ENCODE measurements at places on chromosomes 16 and 17.

DNA sequence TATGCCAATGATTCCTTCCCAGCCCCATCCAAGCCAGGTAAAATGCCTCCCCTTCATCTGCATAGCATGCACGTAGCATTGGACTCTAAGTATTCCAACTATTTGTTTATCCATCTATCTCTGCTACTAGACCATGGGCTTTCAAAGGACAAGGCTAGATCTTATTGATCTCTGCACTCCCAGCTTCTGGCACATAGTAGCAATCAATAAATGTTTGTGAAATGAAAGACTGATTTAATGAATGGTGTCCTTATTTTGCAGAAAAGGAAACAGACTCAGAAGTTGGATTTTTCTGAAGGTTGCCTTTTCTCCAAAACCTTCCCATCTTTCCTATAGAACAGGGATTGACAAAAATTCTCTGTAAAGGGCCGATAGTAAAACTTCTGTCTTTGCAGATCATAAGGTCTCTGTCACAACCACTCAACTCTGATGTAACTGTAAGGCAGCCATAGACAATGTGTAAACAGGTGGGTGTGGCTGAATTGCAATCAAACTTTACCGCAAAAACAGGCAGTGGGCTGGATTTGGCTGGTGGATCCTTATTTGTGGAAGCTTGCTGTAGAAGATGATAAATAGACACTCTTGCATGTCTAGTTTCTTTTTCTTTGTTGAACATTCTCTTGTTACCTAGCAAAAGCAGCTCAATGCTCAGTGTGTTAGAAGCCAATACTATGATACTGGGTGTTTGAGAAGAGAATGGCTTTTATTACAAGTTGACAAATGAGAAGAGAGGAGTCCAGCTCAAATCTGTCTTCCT lies 7.6 kb upstream of the CMTR2 start:
- DNase-seq = no peak

GRCh38 chr16:78439646-78440045 lies 340.2 kb downstream of the WWOX start:
- no peak for DNase-seq

DNA sequence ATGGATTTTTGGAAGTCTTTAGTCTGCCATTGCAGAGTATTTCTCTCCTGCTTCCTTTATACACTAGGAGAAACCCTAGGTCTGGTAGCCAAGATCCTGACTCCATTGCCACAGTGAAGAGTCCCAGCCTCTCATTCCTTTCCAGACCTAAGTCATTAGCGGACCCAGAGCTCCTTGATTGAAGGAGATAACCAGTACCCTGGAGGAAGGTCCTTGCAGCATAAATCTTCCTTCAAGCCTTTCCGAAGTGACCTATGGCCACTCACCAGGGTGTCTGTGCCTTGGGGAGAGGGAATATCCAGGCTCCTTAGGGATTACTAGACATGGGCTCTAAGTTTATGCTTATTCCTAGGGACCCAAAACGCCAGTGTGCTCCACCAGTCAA lies 35.8 kb downstream of the BCL7C start:
- no peak for DNase-seq

GRCh38 chr17:40014375-40014980 lies 762 bp upstream of the CSF3 start:
- no peak for DNase-seq

GRCh38 chr16:49545243-49545642 lies 171.6 kb downstream of the C16orf78 start:
- no peak for DNase-seq

GRCh38 chr16:50681021-50681885 lies at the start of gene SNX20:
Gene SNX20, minus strand, starts transcription at chr16:50681312. Its CDS starts 3,786 bp downstream, at chr16:50677526.
- peak; percentile 40 for DNase-seq

DNA sequence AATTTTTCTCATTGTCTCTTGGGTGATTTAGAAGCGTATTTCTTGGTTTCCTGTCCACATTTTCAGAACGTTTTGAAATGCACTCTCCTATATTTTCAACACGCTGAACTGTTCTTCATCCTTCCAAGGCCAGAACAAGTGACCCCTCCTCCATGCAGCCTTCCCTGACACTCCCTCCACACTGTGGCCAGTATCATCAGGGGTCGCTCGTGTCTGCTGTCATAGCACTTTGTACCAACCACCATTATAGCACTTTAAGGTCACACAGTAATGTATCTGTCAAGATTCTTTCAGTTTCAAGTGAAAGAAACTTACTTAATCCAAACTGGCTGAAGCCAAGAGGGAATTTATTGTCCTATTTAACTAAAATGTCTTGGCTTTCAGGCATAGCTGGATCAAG lies 17.5 kb upstream of the IL21R start:
- no peak for DNase-seq

- DNase-seq = no peak
Observed at GRCh38 chr16:983044-984030, 1.8 kb downstream of the SOX8 start.

- DNase-seq = no peak
Observed at GRCh38 chr17:14805348-14805747, 459.8 kb downstream of the PMP22 start.

GRCh38 chr17:80539022-80539641 lies 5.5 kb upstream of the RPTOR start:
- DNase-seq = no peak

DNA sequence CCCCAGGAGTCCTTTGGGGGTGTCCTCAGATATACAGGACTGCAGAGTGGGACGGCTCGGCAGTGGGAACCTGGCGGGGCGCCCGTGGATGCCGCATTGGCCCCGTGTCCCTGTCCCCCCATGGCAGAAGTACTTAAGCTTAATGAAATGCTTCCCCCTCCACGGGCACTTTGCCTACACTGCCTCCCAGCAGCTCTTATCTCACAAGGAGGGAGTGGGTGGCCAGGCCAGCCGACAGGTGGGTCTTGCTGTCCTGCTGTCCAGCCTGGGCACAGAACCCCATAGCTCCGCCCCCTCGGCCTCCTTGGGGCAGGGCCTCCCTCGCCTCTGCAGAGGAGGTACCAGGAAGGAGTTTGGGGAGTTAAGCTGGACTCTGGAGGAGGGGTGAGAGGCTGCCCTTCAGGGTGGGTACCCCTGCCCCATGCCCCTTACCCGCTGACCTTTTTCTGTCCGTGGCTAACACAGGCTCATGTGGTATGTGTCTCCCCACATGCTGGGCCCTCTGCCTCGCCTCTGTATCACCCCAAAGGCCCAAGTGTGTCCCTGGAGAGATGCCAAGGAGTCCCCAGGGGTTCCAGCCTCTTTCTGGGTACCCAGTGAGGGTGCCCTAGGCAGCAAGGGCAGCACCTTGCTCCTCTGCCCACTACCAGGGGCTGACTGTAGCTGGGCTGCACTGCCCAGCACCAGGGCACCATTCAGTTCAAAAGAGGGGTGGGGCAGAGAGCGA lies 8.7 kb downstream of the THRA start:
- no peak for DNase-seq

- no peak for DNase-seq
Observed at GRCh38 chr17:63295839-63296590, 150.1 kb downstream of the CYB561 start.

DNA sequence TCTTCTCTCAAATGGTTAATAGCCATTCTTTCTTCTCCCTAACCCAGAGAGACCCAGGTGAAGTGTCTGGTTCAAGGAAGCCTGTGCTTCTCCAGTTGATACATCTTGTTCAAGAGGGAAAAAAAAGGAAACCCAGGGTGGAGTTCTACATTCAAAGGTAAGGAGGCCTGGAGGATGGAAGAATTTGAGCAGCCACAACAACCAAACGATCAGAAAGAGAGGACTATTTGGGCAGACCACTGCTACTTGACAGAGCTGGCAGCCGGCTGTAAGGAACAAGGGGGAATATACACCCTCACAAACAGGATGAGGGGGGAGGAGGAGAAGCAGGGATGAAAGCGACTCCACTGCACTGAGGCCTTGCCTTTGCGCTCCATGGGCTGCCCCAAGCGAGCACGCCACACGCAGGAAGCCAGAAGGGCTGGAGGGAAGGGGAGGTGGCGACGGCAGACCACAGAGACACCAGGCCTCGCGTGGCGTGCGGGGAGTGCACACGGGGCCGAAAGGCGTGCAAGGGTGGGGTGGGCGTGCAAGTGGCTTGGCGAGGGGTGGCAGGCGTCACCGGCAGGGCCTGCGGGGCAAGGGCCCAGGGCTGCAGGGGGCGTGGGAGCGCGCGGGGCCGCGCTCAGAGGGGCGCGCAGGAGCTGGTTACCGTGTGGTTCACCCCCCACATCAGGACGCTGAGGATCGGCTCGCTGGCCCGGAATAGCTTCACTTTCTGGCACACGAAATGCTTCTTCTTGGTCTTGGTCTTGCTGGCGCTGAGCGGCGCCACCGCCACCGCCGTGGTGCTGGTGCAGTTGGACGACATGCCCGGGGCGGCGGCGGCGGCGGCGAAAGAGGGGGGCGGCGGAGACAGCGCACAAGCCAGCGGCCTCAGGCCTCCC lies 499 bp downstream of the PIP4K2B start:
- DNase-seq = peak; percentile 21

GRCh38 chr17:60664022-60664421 lies 13.6 kb upstream of the BCAS3 start:
- DNase-seq = no peak

DNA sequence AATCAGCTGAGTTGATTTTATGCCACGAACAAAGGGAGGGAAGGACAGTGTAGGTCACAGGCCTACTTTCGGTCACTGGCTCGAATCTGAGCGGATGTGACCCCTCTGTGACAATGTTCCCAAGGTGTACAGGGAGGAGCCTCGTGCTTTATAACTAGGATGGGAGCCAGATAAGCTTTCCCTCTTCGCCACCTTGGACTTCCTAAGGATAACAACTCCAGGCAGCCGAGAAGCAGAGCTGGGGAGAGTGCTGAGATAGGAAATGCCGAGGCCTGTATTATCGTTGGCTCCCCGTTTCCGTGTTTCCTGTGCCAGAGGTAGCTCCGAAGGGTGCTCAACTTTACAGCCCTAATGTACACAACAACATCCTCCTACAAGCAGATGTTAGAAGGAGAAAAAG lies 217.8 kb upstream of the IRX3 start:
- no peak for DNase-seq

GRCh38 chr17:28720247-28720996 lies 637 bp downstream of the RPL23A start:
- no peak for DNase-seq

DNA sequence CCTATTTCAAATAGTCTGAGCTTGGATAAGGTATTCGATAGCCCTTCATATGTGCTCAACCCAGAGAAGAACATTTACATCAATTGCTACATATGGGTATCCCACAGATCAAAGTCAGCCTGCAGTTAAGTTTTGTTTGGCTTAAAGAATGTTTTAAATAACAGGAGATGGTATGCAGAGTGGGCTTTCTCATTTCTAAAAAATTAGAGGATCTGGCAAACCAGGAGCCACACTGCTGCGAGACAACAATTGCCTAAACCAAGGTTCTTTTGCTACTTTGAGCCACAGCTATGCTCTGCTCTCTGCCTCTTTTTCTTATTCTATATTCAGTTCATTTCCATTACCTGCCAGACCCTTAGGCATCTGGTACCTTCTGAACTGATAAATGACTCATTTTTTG lies 30.2 kb upstream of the ARHGAP44 start:
- DNase-seq = no peak

DNA sequence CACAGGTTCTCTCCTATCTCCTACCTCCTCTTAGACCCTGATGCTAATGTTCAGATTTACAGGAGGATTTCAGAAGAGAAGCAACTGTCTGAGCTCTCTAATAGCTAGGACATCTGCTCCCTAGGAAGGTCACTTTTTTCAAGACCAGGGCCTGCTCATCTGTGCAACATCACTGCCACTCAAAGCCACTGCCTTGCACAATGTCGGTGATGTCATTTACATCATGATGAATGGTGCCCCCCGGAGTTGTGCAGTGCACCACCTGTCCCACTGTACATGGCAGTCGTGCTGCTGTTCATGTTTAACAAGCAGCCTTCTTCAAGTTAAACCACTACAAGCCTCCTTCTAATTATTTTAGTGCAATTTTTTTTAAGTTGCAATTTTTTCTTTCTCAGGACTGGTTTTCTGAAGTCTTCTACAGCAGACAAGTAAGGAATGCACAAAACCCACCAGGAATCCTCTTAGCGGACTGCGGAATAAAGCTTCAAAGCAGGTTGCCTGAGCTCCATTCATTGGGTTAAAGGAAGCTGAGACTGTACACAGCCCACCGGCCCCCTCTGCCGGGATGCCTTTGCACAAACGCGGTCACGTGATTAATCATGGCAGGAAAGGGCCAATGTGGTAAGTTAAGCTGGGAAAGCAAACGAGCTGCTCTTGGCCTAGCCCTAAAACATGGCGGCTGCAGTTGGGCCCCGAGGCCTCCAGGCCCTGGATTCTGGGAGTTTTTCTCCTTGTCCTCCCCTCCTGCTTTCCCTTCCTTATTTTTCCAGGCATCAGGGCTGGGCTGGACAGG lies 74.1 kb downstream of the MYH11 start:
- DNase-seq = no peak
